Activated naive CD4-positive, alpha-beta T cell (primary cell): ENCODE measurements at places on chromosomes 1 and 21.

DNA sequence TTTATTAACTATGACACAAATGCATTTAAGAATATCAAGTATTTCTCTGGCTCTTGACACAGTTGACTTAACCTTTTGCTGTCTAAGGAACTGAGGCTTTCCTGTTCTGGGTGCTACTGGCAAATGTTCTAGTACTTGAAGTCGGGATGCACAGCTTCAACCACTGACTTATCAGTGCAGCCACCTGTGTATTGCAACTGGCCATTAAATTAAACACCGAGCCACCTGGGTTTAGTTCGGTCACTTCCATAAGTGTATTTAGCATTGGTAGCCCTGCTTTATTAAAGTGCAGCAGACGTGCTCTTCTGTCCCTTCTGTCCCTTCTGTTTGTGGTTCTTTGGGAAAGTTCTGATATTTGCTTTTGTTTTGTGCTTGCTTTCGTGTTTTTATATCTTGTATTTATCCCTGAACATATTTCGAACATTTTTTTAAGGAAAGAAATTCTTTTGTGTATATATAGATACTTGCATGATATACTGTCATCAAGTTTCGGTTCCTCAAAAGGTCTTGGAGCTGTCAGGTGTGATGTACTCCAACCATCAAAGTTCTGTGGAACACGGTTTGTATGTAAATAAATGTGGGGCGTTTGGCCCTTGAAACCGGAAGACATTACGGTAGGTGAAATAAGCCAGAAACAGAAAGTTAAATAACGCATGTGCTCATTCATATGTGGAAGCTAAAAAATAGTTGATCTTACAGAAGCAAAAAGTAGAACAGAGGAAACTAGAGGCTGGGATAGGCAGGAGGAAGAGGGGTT lies 297.9 kb upstream of the GREM2 start:
- DNase-seq: no peak

- no peak for DNase-seq
Observed at GRCh38 chr1:110617116-110617515, 11.0 kb upstream of the KCNA2 start.

DNA sequence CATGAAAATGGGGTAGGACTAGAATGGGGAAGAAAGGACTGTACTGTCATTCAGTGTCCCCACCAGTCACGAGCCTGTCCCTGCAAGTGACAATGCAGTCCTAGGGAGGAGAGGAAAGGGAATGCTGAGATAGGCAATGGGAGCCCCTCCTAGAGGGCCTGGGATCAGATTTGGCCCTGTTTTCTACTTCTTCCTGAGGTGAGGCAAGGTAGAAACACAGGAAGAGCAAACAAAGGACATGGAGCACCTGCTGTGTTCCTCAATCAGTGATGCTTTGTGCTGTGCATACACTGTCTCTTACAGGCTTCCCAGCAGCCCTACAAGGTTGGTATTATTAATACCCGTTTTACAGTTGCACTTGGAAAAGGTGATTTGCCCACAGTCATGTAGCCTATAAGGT lies 6.1 kb downstream of the FABP3 start:
- DNase-seq: no peak

DNA sequence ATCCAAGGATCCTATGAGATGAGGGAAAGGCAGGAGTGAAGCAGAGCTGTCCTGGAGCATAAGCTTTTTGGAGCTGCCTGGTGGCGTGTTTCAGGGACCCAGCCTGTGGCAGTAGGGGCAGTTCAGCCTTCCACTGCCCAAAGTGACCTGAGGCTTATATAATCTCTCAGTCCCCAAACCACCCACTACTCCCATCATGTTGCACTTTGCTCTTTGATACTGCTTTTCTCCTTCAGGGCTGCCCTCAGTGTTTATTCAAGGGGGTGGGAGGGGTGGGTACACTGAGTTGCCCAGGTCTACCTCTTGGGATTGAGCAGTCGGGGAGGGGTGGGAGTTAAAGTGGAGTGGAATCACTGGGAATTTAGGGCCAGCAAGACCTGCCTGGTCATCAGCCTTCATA lies 9.3 kb downstream of the HCN3 start:
- no peak for DNase-seq

- DNase-seq: peak; percentile 76
Observed at GRCh38 chr1:22039594-22040285, 12.8 kb upstream of the CDC42 start.

DNA sequence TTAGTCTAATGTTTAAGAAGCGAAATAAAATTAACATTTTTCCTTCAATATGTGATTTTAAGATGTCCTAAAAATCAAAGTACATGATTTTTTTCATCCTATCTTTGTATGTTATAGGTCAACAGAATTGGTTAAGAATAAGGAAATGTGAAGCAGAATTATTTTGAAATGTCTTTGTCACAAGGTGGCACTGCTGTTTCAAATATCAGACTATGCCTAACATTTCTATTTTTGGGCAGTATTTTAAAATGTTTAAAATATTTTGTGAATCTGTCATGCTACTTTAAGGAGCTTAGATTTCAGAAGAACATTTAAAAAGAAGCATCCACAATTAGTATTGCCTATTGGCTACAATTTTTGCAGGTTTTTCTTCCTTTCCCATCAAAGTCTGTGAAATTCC lies 38.7 kb downstream of the AMY1C start:
- DNase-seq: no peak

DNA sequence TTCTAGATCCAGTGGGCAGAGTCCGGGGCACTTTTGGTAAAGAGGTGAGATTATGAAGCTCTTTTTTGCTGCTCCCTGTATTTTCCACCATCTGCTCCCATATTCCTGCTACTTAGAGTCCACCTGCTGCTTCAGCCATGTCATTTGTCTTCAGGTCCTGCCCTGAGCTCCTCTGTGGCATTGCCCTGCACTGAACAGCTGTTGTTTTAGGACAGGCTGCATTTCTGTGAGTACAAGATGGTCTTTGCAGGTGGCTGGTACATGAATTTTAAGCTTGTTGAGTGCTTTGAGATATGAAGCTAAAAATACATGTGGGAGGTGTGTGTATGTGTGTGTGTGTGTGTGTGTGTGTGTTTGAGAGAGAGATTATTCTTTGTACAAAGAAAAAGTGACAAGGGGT lies 21.9 kb downstream of the MT1HL1 start:
- no peak for DNase-seq

DNA sequence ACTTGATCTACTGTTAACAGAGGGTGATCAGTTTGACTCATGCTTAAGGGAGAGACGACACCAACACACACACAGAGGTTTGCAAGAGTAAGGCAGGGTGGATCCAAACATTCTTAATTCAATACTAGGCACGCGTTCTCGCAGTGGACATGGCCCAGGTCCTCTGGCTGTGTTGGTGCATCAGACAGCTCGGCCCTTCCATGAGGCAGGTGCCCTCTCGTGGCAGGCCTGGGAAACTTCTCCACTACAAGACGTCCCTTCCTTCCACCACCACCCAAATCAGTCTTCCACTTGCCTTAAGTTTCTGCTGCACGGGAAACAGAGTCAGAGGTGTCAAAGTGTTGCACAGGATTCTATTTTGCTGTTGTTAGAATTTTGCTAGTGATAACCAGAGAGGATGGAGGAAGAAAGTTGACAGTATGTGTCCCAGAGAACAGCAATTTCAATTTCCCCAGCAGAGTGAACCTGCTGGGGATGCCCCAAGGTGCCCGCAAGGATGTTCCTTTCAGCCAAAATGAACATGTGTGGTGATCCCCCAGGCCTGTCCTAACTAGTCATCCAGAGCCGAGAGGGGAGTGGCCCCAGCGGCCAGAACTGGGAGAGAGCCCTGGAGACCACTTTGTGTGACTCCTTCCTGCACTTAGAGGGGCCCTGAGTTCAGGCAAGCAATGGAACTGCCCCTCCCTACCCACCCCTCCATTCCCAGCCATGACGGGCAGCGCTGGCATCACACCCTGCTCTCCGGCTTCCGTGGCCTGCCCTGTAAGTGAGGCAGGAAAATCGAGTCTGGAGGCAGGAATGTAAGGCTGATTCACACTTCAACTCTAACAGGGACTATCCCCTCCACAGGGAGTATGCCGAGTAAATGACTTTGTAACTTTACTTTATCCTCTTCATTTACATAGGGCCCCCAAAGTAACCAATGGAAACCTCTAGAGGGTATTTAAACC lies 34.8 kb downstream of the MX1 start:
- peak; percentile 4 for DNase-seq

GRCh38 chr1:66050123-66050522 lies 257.4 kb downstream of the PDE4B start:
- no peak for DNase-seq

GRCh38 chr1:60747353-60747752 lies 335.0 kb upstream of the NFIA start:
- no peak for DNase-seq

DNA sequence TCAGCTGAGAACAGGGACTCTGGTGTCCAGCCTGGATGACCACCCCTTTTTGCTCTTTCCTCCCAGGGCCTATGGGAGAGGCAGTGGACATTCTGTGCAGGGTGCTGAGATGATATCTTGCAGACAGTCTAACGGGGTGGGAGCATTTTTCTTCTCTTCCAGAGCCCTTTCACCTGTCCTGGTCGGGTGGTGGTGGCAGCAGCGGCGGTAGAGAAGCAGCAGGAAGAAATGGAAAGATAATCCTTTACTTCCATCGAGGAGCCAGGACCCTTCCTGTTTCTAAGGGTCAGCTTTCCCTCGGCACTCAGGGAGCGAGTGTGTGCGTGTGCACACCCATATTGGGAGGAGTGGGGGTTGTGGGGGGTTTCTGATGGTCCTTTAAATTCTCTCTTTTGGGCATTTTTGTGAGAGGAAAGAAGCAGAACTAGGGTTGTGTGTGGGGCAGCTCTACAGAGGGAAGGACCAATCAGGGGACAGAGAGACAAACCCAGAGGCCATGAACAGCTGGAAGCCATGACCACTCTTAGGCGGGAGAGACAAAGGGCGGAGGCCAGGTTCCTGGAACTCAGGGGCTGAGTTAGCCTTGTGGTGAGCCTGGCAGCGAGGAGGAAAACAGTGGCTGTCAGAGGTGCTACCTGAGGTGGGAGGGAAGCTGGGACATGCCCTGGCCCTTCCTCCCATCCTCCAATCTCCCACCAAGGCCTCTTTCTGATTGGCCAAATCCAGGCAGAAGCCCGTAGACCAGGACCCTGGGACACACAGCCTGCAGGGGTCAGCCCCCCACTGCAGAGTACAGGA lies 31.2 kb upstream of the CSF3R start:
- DNase-seq: no peak

GRCh38 chr1:155064111-155064831 lies 731 bp downstream of the EFNA4 start:
- no peak for DNase-seq

- no peak for DNase-seq
Observed at GRCh38 chr1:8663915-8664329, 153.5 kb downstream of the RERE start.

- no peak for DNase-seq
Observed at GRCh38 chr1:93124556-93125355, 45.7 kb downstream of the MTF2 start.

GRCh38 chr1:159274631-159275030 lies 27.5 kb upstream of the FCER1A start:
- DNase-seq: no peak

DNA sequence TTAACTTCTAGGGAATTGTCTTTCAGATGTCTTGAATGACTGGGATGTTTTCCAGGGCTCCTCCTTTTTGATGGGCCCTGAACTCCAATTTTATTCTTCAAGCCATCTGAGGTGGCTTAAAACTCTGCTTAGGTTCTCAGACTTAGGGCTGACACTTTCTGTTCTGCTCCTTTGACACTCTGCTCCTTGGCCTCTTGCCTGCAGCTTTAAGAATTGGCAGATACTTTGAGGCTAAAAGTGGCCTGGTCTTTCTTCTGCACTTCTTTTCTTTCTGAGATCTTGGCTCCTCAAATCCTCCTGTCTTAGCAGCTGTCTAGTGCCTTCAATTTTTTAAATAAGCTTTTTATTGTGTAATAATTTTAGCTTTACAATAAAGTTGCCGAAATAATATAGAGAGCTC lies 294.6 kb downstream of the RPS6KC1 start:
- DNase-seq: no peak

GRCh38 chr1:182841368-182841988 lies 2.3 kb downstream of the DHX9 start:
- no peak for DNase-seq

DNA sequence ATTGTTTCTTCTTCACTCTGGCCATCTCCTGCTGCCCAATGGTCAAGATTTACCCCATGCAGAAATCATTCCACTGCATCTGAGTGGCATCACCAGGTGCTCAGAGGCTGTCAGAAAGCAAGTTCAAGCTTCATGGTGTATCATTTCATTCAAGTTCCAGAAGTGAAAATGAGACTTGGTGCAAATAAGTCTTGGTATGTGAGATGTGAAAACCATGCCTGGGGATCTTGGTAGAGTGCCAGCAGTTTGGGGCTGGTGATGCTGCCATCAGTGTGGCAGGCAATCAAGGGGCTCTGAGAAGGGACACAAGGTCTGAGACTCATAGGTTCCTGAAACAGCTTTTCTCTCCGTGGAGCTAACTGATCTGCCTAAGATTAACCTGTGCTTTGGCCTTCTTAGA lies 52.0 kb downstream of the CD2 start:
- DNase-seq: no peak
